ENCODE measurements at places on chromosomes 11 and 22. TPM values are rescaled to one million over a fixed set of nuclear protein-coding genes. Genes with fewer than 3 reads are reported as not detected.

Gene TH
- not detected for total RNA-seq

GRCh38 chr11:12642040-12642439, 32.2 kb upstream of the TEAD1 start:
- DNase-seq = no peak

DNA sequence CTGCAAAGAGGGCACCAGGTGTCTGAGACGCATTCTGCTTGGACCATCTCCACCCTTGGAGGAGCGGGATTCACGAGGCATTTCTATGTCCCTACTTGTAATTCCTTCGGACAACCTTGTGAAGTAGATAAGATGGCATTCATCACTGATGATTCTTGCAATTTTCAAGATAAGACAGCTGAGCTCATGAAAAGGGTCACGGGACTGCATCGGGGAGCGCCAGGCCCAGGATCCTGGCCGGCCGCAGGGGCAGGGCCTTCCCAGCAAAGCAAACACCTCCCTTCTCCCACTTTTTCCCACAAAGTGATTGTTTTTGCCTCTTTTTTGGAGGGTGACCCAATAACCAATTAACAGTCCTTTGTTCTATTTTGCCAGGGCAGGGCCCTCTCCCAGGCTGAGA, 8.4 kb downstream of the LIF start:
- DNase-seq = no peak

DNA sequence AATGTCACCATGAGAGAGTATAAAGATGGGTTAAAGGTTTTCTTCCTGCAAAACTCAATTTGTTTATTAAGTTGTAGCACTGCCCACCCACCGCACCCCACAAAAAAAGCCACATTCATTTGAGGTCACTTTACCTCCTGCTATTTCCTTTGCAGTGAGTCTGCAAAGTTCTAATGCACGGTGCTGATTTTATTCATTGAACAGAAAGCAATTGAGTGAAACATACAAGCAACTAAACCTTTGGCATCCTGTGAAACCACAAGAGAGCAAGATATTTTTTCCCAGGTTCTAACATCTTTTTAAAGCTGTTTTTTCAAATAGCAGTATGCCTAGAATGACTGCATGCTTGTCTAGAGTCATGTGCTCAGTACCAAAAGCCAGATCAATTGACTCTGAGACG, 39.0 kb downstream of the RRAS2 start:
- DNase-seq = peak; percentile 54

- DNase-seq = peak; percentile 43
Measured at GRCh38 chr11:63508009-63508408, 2.1 kb downstream of the LGALS12 start.

DNA sequence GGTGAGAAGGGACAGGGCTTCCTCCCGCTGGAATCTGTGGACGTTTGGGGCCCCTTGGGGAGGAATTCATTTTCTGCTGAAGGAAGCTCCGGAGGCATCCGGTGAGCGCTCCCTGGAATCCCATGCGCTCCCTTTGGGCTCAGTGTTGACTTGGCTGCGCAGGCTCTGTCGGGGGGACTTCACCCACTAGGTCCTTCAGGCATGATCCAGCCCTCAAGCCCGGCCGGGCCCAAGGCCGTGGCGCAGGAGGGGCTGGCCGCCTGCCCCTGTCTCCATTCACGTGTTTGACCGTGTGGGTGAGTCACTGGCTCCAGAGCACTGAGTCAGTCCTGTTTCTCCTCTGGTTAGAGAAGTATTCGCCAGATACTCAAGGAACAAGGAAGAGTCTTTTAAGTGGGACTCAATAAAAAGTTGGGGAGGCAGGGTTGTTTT, 1.4 kb downstream of the CTTN start:
- DNase-seq = peak; percentile 18

DNA sequence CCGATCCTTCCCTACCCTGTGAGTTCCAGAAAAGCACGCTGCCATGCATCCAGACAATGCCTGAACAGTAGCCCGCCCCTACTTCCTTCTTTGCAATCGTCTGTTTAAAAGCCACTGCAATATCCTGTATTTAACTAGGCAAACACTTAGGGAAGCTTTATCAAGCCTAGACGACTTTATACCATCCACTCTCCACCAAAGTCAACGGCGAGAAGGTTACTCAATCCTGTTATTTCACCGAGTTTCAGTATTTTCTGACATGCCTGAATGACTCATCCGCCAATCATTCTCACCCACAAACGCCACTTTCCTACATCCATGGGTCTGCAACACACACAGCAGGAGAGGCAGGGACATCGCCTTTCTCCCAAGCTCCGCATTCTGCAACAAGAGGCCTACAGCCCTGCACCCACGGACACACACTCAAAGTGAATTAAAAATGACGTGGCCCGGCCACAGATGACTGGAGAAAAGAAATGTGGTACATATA, 9.3 kb downstream of the CELSR1 start:
- DNase-seq = no peak

- no peak for DNase-seq
Measured at GRCh38 chr11:16194566-16194965, 161.8 kb downstream of the SOX6 start.

GRCh38 chr11:115718945-115719344, 214.7 kb upstream of the CADM1 start:
- no peak for DNase-seq
